ENCODE measurements at places on chromosomes 7 and 10.

DNA sequence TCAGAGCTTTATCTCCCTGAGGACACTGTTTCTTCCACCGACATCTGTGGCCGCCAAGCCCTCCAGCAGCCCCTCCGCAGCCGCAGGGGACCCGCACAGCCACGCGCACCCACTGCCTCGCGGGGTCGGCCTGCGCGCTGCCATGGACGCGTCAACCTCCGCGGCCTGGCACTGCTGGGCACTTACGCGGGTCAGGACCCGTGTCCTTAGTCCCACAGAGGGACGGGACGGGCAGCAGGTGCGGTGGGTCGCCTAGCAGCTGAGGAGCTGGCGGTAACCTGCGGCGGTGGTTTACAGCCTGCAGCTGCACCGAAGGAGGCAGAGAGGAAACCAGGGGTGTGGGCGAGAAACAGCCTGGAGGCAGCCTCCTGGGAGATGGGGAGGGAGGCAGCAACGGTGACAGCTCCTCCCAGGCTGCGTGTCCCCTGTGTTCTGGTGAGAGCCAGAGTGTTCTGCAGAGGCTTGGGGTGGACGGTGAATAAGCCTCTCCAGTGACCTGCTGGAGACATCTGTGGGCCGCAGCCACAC lies 61.3 kb downstream of the SEC61G start:
- no peak for DNase-seq

GRCh38 chr7:45459476-45459875 lies 114.7 kb upstream of the ADCY1 start:
- DNase-seq, result no peak

DNA sequence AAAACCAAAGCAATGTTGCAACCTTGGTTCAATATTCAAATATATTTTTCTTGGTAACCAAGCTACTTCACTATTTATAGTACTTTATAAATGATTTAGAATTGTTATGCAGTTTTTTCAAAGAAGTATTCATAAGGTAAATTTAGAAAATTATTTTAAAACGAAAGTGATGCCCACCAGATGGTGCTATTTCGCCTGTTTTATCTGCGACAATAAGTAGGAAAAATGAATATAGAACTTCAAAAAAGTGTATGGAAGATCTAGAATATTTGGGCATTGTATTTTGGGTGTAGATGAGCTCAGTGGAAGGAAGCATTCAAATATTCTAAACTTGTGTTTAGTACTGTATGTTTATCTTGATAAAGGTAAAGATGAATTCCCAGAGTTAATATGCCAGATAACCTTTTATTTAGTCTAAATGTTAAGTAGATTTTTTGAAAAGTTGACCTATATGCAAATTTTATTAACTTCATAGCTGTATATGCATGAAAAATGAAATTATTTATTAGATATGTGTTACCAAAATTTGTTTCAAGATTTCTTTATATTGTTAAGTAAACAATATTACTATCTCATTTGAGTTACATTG lies 93.2 kb downstream of the ADK start:
- no peak for DNase-seq

- no peak for DNase-seq
These were observed 3.4 kb downstream of the GPR85 start for GRCh38 chr7:113083132-113083815.

DNA sequence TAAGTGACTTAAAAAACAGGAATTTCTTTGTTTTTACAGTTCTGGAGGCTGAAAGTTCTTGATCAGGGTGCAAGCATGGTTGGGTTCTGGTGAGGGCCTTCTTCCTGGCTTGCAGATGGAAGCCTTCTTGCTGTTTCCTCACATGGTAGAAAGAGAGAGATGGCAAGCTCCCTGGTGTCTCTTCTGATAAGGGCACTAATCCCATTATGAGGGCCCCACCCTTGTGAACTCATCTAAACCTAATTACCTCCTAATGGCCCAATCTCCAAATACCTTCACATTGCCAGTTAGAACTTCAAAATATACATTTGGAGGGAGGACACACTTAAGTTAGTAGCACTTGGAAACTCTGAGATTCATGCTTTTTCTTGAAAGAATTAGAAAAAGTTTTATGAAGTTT lies 314.4 kb upstream of the AOAH start:
- no peak for DNase-seq

- DNase-seq, result no peak
These were observed 254.8 kb downstream of the PHF14 start for GRCh38 chr7:11228515-11228914.

Data from CD4-positive, CD25-positive, alpha-beta regulatory T cell (primary cell).